Left ventricle myocardium inferior (tissue), 1 donor: ENCODE measurements at places on chromosomes 3 and 15.

- no peak for DNase-seq
Observed at GRCh38 chr15:98875309-98875708, 132.3 kb downstream of the PGPEP1L start.

GRCh38 chr3:99765042-99765942, 52.4 kb upstream of the CMSS1 start:
- no peak for DNase-seq

- DNase-seq, result no peak
Observed at GRCh38 chr15:68560501-68561113, 18.2 kb upstream of the CORO2B start.

DNA sequence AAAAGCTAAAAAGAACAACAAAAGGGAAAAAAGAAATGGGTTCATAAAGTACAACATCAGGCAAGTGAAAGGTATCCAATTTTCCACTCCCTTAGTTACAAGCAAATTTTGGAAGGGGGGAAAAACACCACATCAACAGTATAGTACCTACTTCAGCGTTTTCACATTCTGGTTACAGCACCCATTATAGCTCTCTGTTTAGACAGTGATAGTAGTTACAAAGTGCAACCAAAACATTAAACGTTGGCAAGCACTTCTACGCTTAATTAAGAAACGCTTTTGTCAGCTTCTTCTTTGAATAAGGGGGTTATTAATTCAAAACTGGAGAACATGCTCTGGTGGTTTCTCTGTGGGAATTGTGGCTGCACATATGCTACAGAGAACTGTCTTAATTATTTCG, 180.2 kb downstream of the VPS13C start:
- DNase-seq, result no peak

GRCh38 chr15:41695750-41696436, 35.7 kb downstream of the MGA start:
- DNase-seq, result no peak

GRCh38 chr3:128572644-128573105, 77.9 kb downstream of the RPN1 start:
- DNase-seq, result no peak

DNA sequence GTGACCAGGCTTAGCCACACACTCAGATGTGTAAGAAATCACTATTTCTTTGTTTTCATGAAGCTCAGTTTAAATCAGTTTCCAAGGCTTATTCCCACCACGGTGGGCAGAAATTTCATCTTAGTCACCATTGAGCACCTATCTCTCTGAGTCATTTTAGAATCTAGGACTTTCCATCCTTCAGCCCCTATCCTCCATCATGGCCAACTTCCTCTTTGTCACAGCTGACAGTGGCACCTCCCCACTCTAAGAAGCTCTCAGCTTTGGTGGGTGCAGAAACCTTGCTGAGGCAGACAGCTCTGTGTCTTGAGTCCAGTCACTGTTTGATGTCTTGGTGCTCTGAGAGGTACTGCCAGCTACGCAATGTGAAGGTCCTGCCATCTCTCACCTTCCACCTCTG, 32.9 kb downstream of the SNTN start:
- DNase-seq, result no peak

DNA sequence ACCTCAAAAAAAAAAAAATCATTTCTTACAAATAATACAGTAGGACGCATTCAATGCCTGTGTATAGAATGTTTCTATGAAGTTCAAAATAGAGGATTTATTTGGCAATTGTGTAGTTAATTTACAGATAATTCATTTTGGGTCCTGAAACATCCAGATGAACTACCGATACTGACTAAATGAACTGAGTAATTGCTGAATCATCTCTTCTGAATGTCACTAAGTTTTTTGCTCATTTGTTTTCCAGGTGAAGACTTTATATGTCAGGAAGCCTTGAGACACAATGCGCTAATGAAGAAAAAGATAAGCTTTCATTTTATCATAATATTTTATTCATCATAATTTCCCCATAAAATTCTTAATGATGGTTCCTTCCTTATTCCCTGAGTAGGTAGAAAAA, 39.7 kb downstream of the PCOLCE2 start:
- DNase-seq, result no peak

DNA sequence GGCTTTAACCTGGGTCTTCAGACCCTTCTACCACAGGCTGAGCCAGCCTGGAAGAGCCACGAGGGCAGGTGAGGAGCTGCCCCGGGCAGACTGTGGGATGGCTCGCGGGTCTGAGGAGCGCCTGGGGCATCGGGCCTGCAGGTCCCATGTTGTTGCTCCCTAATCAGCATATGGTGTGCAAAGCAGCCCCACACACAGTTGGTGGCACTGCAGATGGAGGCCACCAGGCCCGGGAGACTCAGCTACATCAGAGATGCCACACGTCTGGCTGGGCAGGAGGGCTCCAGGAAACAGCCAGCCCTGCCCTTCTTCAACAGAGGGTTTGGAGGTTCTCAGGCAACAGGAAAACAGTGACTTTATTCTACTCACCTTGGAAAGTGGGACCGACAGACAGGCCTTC, 63.9 kb downstream of the XXYLT1 start:
- no peak for DNase-seq

- no peak for DNase-seq
Observed at GRCh38 chr15:100867433-100867832, 12.2 kb upstream of the ALDH1A3 start.

DNA sequence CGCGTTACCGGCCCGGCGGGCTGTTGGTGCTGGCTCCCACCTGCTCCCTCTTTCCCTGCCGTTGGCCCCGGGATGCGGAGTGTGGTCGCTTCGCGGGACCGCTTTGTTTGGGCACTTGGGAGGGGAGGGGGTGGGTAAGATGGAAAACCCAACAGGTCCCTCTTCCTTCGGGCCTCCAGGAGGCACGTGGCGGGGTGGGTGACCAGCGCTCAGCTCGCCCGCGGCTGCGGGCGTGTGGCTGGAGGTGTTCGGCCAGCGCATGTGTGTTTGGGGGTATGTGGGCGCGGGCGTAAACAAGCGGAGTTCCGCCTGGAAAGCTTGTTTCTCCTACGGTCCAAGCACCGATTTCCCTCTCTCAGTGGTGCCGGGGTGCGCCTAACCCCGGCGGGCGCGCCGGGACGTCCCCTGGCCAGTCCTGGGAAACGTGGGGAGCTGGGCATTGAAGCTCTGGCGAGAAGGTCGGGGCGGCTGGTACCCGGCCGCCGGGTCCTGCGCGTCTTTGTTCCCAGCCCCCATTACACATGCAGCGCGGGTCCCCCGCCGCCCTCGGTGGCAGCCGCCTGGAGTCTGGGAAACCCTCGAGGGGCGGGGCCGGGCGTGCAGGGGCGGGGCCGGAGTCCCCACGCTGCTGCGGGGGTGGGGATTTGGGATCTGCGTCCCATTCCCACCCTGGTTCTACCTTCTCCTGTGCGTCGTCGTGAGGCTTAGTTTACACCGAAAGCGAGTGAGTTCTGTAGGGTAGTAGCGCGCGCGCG, 1.4 kb downstream of the ACVR2B start:
- DNase-seq, result peak; percentile 80

DNA sequence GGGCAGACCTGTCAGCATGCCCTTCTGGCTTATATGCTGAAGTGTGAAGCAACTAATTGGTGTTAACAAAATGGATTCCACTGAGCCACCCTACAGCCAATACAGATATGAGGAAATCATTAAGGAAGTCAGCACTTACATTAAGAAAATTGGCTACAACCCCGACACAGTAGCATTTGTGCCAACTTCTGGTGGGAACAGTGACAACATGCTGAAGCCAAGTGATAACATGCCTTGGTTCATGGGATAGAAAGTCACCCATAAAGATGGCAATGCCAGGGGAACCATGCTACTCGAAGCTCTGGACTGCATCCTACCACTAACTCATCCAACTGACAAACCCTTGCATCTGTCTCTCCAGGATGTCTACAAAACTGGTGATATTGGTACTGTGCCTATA, 9.4 kb downstream of the PIK3CB start:
- no peak for DNase-seq

DNA sequence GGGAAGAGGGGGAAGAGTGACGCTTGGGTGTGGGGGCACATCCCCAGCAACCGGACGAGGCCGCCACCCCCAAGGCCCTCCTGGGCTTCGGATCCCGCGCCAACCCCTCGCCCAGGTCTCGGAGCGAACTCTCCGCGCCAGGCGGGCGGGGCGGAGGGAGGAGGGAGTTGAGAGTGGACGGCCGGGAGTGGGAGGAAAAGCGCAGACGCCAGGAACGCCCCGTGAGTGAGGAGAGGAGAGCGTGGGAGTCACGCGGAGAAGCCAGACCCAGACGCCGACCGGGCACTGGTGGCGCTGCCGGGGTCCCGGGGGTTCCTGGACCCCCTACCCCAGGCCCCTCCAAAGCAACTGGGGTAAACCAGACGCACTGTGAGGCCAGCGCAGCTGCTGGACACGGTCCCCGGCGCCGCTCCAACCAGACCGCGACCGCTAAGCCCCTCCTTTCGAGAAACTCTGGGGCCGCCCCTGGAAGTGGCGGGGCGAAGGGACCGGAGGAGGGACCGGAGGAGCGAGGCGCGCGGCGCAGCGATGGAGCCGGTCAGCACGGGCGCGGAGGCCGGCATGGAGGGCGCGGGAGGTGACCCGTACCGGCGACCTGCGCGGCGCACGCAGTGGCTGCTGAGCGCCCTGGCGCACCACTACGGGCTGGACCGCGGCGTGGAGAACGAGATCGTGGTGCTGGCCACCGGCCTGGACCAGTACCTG, at the start of gene EFCC1:
EFCC1 (plus strand) TSS at position 204 of the 705 bp plus-strand sequence; CDS start at position 529, 325 bp downstream.
- peak; percentile 85 for DNase-seq

DNA sequence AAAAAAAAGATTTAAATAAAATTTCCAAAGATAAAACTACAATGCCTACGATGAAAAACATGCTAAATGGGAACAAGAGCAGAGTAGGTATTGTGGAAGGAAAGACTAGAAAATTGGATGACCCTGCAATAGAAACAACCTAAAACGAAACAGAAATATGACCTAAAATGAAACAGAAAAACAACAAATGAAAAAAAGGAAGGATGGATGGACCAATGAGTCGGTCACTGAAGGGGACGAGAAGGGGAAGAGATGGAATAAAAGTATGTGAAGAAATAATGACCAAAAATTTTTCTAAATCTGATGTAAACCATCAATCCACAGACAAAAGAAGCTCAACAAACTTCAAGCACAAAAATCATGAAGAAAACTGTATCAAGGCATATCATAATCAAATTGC, 44.8 kb downstream of the TBC1D2B start:
- no peak for DNase-seq

- no peak for DNase-seq
Observed at GRCh38 chr3:115563984-115564383, 59.3 kb upstream of the GAP43 start.

GRCh38 chr15:89371228-89372044, 36.8 kb upstream of the POLG start:
- DNase-seq, result no peak

GRCh38 chr3:15405448-15406050, 21.8 kb downstream of the METTL6 start:
- DNase-seq, result no peak

GRCh38 chr3:160331127-160331937, 67.7 kb downstream of the IFT80 start:
- DNase-seq, result no peak

GRCh38 chr15:53522991-53523390, 236.5 kb downstream of the WDR72 start:
- no peak for DNase-seq

- DNase-seq, result no peak
Observed at GRCh38 chr15:100726070-100726420, 123.7 kb downstream of the ASB7 start.

- no peak for DNase-seq
Observed at GRCh38 chr3:69770976-69771634, 31.8 kb downstream of the MITF start.

GRCh38 chr15:80162059-80162554, 9.3 kb downstream of the FAH start:
- no peak for DNase-seq

DNA sequence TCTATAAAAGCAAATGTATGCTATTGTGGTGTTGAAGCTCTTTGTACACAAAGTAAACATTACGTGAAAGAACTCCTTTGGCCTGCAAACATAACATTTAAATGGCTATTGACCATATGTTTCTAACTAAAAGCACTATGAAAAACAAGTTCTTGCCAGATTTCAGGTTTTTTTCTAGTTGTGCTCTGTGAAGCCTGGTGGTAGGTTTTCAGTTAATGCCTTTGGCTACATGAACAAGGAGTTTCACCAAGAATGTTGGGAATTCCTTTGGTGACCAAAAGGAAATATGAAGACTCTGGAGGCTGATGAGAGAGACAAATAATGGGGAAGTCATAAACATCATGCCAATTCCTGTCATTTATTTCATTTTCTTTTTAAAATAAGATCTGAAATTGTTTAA, 66.0 kb downstream of the RBMS3 start:
- DNase-seq, result no peak

DNA sequence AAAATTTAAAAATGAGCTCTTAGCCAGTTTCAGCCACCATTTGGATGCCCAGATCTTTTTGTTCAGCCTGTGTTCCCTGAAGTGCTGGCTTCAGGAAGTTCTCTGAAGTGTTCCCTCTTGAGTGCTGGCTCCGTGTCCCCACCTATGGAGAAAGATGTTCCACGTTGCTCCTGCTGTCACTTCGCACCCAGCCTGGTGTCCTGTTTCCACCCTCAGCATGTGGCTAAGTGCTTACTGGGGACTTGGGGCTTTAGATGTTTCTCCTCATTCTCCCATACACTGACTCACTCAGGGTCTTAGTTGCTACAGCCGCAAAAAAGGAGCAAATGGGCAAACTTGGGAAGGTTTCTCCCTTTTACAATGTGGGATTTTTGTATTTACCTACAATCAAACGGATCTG, 16.6 kb downstream of the CHCHD6 start:
- no peak for DNase-seq

DNA sequence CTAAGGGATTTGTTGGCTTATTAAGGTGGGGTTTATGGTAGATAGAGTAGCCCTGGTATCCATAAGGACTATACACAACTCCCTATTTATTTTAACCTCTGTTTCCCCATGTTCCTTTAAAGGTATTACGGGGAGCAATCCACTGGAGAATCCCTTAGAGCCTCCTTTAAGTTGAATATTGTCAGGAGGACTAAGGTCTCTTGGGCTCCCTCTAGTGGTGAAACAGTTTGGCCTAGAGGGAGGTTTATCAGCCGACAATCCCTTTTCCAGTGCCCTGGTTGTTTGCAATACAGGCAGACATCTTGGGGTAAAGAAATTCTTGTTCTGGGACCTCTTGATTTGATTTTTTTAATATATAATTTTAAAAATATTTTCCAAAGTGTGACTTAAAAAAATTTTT, 12.9 kb downstream of the OPA1 start:
- no peak for DNase-seq

DNA sequence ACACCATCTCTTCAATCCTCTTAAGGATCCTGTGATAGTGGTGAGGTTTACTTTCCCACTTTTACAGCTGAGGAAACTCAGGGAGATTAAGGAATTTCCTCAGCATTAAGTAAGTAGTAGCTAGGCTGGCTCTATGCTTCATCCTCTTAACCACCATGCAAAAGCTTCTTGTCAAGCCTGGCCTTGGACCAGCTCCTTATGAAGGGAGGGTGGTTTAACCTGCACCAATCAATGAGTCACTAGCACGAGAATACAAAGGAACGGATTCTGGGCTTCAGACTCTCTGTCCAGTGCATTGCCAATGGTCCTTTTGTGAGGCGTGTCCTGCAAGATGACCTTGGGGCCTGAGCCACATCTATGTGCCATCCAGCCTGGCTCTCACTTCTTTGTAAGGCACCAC, 202.0 kb upstream of the CFAP20DC start:
- DNase-seq, result no peak
